ENCODE measurements at places on chromosomes 16 and 17.

DNA sequence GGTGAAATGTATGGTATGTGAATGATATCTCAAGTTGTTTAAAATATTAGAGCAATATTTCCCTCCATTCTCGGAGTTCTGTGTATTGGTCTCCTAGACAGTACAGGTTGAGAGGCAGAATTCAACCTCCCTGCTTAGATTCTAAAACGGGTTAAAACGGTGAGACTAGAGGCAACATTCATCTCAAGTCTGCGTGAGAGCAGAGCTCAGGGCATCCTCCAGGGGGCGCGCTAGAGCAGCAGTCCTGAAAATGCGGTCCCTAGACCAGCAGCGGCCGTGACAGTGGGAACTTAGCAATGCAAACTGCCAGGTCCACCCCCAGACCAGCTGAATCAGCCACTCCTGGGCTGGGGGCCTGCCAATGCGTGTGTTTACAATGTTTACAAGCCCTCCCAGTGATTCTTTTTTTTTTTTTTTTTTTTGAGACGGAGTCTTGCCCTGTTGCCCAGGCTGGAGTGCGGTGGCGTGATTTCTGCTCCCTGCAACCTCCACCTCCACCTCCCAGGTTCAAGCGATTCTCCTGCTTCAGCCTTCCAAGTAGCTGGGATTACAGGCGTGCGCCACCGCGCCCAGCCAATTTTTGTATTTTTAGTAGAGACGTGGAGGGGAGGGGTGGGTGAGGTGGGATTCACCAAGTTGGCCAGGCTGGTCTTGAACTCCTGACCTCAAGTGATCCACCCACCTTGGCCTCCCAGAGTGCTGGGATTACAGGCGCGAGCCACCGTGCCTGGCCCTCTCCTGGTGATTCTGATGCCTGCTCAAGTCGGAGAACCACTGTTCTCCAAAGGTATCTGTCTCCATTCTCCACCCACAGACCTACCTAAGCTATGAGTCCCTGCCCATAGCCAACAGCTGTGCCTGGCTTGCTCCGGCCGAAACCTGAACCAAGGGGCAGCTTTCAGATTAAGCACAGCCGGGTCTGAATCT is 24.2 kb downstream of the KLHL36 start:
- no peak for DNase-seq

GRCh38 chr17:28740406-28741357 is 3.1 kb upstream of the TRAF4 start:
- no peak for DNase-seq

DNA sequence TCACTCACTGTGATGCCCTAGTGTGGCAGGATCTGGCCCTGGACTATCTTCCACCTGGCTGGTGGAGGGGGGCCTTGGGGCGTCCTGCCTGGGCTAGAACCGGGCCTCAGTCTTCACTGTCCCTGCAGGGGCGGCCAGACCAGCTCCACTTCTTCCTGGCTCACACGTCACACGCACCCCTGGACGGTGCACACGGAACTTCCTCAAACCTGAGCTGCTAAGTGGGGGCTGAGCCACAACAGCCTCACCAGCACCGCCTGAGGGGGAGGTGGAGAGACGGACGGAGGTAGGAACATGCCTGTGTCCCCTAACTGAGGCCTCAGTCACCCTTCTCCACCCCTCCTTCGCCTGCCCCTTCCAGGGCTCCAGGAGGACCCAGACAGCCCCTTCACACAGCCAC is 36.6 kb downstream of the TIMM22 start:
- DNase-seq = no peak

DNA sequence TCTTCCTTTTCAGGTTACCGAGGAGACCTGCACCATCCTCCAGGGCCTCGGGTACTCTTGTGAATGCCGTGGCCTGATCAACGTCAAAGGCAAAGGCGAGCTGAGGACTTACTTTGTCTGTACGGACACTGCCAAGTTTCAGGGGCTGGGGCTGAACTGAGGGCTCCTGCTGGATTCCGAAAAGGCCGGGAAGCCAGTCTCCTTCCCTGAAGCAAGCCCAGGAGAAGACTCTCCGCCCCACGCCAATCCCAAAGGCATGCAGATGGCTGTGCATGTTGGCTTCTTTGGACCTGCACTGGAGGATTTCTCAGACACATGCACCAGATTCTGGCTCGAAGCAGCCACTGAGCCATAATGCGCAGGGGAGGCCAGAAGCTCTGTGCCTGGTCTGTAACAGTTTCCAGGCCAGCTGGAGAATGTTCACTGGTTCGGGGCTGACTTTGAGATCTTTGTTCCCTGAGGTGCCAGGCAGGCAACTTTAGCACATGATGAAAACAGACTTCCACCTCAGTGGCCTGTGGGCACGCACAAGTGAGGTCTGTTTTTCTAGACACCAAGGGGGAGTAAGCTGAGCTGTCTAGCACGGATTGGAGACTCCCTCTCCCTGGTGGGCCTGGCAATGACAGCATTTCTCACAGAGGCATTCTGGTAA is 49.1 kb downstream of the ADCY7 start:
- DNase-seq = no peak

DNA sequence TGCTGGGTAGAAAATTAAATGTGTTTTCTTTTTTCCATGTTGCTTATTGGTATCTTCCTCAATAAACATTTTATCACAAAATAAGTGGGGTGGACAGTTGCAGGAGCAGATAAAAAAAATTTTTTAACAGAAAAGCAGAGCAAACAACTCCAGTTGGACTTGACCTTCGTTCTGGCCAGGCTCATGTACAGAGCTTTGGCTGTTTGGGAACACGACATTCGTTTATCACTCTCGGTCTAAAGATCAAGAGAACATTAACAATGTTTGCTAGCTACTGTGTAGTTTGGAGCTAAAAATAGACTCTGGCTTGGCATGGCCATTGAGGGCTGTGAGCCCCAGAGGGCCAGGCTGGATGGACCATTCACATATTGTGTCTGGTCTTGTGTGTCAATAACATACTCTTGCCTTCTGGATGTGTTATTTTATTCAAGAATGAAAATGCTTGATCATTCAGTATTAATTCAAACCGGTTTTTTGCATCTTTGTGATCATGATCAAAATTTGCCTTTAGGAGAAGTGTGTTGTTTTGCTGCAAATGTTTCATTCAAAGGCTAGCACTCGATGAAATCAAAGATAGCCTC is 56.6 kb downstream of the TMEM186 start:
- DNase-seq = no peak

GRCh38 chr17:49901460-49902331 is 53.8 kb upstream of the TAC4 start:
- no peak for DNase-seq

DNA sequence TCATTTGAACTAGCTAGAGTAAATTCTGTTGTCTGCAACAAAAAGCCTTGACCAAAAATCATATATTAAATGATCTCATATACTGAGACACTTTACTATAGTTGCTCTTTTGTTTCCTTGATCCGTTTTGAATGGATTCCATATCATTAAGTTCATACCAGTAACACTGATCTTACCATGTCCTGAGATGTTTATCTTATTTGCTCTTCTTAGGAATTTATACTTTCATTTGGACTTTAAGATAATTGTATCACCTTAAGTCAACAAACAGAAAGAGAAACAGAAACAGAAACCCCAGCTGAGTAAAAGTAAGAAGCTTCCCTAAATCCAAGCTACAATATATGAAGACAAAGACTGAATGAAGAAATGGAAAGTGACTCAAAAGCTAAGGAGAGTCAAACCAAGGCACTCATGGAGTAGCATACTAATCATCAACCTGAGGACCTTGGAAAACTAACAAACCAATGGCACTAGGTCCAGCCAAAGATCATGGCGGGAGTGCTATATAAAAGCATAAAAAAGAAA is 106.5 kb upstream of the COX10 start:
- no peak for DNase-seq

DNA sequence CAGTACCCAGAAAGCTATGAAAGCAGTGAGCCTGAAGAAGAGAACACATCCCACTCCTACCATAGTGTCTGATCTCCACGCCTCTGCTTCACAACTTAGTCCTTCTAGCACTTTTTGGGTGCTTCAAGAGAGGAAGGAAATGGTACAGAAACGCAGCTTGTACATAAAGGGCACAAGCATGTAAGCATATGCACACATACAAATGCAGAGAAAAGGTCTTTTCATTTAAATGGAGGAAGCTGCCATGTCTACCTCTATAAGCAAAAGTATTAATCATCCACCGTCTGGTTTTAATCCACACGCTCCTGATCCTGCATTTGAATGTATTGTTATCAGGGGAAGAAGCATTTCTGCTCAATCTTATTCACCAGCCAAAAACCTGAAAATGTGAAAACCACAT is 100.7 kb downstream of the HIC1 start:
- no peak for DNase-seq

DNA sequence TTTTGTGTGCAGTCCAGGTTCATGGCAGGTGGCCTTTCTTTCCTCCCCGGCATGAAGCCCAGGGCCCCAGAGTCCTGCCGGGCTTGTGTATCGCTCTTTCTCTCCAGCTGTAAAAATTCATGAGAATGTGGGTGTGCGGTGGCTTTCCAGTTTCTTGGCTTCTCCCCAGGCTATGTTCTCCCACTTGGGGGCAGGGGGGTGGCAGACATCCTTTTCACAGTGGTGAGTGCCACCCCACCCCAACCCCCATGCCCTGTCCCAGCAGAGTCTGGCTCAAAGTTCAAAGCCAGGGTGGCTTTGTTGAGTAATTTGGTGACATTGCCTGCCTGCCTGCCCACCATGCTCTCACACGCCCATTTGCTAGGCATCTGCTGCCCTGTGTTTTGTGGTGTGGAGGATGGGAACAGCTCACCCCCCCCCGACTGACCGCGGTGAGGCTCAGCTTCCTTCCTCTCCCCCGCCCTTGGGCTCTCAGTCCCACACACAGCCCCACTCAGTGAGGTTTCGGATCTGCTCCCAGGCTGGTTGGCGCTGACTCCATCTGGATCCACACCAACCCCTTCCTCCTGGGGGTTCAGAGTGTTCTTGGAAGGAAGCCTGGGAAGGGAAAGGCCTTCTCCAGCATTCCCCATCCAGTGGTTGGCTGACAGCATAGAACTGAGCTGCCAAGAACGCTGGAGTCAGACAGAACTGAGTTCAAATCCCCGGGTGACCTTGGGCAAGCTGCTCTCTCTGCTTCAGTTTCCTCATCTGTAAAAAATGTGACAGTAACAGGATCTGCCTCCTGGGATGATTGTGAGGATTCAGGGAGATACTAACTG is 36.0 kb downstream of the CHD9 start:
- DNase-seq = no peak

DNA sequence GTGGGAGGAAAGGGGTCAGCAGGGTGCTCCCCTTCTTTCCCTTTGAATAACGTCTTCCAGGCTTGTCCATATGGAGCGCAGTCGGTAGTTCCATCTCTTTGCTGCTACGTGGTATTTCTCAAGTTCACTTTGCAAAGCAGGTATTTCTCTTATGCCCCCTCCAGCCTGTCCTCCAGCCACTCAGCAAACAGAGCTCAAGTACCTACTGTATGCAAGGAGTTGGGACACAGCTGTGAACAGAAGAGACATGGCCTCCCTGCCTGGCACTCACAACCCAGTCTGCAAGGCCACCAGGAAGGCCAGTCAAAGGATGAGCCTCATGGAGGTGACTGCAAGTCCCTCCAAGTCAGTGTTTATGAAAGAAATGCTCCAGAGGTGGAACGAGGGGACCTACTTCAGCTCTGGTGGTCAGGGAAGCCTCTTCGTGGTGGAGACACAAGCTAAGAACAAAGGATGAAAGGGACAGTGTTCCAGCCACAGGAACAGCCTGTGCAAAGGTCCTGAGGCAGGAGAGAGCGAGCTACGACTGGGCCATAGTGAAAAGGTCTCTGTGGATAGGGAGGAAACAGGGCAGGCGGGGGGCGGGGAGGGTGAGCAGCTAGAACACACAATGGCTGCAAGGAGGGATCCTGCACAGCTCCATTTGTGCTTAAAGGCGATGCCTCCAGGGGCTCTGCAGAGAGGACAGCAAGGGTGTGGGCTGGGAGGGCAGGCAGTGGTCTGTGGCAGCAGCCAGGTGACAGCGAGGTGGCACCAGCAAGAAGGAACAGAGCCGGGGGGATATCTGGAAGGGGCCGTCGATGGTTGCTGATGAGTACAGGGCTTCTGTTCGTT is 32.6 kb downstream of the PPL start:
- DNase-seq = no peak

- no peak for DNase-seq
Measured at GRCh38 chr16:85173146-85173980, 61.1 kb upstream of the CIBAR2 start.

DNA sequence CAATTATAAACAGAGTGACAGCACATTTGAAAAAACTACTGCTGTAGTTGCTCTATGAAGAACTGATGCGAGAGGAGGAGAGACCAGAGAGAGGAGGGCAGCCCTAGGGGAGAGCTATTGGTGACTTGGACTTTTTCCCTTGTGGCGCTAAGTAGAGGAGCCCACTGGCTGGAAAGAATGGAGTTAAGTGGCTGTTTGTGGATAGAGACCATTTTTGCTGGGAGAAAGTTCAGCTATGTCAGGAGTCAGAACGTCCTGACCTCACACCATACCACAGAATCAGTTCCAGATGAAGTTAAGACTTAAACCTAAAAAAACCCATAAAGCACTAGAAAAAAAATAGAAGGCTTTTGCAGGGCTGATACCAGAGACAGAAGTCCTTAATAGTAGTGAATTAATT is 2.0 kb downstream of the POLR2A start:
- DNase-seq = no peak

DNA sequence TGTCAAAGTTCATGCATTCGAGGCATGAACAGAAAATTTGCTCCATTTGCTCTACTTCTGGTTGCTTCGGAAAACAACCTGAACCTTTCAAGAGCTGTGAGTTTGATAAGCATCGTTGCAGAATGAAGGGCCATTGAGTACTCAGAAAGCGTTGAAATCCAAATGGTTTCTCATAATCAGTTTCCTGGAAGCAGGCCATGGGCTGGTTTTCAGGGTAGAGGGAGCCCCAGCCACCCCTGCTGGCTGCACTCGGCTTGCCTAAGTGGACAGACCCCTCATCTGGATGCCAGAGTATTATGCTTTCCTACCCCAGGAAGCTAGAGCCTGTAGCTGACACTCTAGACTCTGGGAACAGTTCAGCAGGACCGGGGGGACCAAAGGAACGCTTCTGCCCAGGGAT is 24.4 kb downstream of the SCNN1G start:
- DNase-seq = peak; percentile 94

GRCh38 chr17:4261452-4261851 is 2.3 kb downstream of the ANKFY1 start:
- DNase-seq = no peak

Data from DMS79 (cell line).